SK-N-SH (cell line): ENCODE measurements at places on chromosomes 2 and 18. TPM values are rescaled to one million over a fixed set of nuclear protein-coding genes. Genes with fewer than 3 reads are reported as not detected.

- no peak for DNase-seq
Measured at GRCh38 chr2:132381376-132381775, 35.2 kb upstream of the GPR39 start.

DNA sequence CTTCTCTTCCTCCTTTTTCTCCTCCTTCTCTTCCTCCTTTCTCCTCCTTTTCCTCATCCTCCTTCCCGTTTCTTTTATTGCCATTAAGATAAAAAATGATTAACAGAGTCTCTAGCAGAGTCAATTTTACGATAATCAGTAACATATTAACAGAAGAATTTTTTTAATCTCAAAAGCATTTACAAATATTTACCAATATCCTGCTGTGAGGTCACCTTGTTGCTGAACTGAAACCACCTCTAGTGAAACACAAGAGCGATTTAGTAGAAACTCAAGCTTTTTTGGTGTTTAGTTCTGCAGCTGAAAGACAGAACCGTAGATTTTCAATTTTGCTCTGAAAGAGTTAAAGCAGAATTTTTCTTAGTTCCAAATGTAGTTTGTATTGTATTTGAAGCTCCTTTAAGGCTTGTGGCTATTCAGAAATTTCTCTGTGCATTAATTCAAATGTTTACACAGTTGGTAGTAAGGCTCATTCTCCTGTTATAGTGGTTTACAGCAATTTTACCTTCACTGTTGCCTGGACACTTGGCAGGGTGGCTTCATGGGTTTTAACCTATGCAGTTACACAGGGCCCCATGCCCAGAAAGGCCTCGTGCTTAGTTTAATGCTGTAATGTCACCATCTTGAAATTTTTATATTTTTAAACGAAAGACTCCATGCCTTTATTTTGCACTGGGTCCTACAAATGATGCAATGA is 1106.6 kb upstream of the FAM98A start:
- DNase-seq: no peak

GRCh38 chr2:21382701-21383520 is 259.1 kb downstream of the TDRD15 start:
- no peak for DNase-seq

GRCh38 chr18:25443776-25444175 is 91.8 kb upstream of the ZNF521 start:
- no peak for DNase-seq

GRCh38 chr2:165698444-165698884 is 95.6 kb downstream of the GALNT3 start:
- DNase-seq: peak; percentile 42

- DNase-seq: no peak
Measured at GRCh38 chr2:192016265-192016664, 169.4 kb upstream of the CAVIN2 start.

GRCh38 chr2:193980599-193980998 is 1676.4 kb upstream of the SLC39A10 start:
- no peak for DNase-seq

DNA sequence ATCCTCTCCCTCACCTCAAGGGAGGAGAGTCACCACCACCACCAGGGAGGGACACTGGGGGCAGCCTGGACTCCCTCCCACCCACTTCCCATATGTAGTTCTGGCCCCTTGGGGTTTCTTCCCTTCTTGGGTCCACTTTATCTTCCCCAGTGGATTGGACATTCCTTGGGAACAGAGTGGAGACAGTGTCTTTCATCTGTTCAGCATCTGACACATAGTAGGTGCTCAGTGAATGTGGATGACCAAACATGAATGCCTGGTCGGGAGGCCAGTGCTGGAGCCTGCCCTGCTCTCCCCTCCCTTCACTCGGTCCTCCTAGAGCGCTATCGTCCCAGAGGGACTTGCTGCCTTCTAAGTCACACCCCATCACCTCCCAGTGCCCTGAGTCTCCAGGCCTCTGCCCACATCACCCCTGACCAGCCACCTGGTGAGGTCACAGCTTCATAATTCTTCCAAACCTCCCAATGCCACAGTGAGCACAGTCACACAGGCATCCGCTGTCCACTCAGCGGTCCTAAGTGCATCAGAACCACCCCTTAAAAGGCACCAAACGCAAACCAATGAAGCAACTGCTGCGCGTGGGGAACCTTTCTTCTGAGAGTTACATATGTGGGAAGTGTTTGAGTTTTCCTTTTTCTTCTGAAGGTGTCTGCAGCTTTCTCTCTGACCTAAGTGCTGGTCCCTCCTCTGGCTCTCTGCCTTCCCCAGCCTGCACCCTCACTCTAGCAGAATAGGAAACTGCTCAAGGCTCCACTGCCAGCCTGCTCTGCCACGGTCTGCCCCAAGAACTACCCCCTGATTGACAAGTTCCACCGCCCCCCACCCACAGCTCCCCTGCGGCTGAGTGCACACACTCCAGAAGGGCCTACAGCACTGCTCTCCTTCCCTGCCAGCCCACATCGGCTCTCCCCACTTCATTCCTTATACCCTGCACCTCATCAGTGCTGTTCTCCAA is 7.2 kb upstream of the SFXN5 start:
- no peak for DNase-seq

GRCh38 chr18:62131301-62131909 is 55.5 kb downstream of the PIGN start:
- DNase-seq: peak; percentile 50

GRCh38 chr18:59631583-59632181 is 65.5 kb downstream of the CCBE1 start:
- peak; percentile 35 for DNase-seq

- peak; percentile 3 for DNase-seq
Measured at GRCh38 chr2:172985139-172985892, 90.3 kb upstream of the MAP3K20 start.

DNA sequence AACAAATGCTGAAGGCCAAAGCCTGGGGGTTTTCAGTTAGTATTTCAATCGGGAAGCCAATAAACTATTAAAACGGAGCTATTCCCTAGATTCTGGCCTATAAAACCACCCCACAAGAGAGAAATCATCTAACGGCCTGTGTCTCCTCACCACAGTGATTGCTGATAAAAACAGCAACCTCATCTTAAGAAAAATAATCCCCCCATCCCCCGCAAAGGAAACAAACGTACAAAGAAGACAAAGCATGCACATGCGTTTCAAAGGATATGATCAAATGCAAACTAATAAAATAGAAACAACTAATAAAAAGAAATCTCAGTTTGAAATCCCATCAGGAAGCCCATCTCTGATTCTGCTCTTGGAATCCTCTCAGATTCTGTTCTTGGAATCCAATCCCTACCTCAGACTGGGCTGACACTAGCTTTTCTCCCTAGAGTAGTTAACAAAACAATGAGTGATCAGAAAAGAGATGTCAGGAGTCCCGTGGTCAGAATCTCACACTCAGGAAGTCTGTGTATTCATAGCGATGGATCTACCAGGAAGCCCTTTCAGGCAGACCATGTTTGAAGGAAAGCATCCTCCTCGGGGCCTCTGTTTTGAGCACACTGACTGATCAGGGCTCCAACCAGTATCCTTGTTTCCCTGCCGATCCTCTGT is 150.7 kb downstream of the THADA start:
- DNase-seq: no peak

DNA sequence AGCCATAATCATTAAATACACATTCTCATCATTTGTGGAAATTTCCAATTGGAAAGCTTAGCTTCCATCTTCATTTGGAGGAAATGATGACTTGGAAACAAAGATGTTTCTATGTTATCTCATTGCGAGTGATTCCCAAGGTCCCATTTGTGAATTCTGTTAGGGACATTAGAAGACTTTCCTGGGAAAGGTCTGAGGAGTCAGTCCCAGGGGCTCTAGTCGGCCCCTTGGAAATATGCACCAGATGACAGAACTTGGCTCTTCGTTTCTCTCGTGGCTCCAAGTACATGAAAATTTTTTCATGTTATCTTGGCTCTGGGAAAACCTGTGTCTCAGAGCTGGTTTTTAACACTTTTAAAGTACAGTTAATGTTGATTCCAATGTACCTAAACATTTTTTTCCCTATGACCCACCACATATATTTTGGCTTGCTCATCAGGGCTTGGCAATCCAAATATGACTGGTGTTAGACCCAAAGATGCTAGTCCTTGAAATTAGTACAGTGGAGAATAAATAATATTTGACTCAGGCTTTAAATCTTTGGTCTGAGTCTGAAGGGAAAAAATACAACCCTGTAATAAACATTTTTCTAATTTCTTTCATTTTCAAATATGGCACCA is 15.4 kb upstream of the CAVIN2 start:
- no peak for DNase-seq

DNA sequence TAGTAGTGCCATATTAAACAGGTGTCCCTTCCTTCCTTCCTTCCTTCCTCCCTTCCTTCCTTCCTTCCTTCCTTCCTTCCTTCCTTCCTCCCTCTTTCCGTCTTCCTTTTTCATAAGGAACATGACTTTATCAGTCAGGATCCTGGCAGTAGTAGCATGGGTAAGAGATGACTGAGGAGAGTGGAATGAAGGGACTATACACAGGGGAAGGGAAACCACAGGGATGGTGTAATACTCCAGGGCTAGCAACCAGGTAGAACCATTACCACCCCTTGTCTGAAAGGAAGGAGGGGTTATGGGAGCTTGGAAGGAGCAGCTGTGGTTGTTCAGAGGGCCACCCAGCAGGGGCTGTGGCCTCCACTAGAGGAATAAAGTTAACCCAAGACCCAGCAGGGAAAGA is 23.2 kb upstream of the KDM3A start:
- no peak for DNase-seq

- no peak for DNase-seq
Measured at GRCh38 chr18:43303376-43303775, 26.1 kb upstream of the SYT4 start.

- DNase-seq: no peak
Measured at GRCh38 chr2:190584980-190585661, 50.6 kb upstream of the NEMP2 start.

DNA sequence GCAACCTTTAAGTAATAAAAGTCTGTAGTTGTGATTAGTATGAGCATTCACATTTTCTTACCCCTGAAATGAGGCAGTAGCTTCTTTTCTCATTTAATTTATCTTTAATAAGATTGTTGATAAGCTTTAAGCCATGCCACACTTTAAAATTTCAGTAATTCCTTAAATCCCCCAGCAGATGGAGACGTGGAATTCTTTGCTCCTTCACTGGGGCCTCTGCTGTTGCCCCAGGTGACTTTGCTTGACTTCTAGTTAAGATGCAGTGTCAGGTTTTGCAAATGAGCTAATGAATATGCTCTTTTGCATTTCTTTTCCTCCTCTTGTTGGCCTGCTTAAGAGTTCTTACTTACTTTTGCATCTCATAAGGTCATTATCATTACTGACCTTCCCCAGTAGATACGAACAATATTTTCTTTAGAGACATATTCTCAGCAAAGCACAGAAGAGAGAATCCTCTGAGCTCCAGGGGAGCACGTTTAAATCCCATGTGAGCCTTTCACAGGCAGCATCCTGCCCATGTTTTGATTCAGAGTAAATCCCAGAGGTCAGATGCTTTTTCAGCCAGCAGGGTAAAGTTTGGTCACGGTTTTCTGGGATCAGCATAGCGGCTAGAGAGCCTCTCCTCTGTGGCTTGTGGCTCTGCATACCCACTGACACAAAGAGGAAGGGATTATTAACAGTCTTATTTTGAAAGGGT is 222.9 kb downstream of the PTPRM start:
- DNase-seq: peak; percentile 33

DNA sequence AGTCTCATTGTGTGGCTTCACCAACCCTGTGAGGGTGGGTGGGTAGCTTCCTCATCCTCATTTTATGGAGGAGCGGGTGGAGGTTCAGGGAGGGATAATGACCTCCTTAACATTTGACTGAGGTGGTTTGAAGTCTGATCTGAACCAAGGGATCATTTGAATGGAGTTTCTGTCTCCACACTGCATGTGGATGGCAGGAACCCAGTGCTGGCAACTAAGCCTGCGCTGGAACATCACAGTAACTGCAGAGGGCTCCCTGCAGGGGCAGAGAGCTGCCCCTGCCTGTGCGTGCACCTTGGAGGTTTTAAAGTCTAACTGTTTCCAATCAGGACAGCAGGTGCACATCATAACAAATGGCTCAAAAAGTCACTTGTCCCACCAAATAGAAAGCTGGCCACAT is 3.3 kb downstream of the AGAP1 start:
- no peak for DNase-seq

- DNase-seq: no peak
Measured at GRCh38 chr18:457521-458412, 42.7 kb downstream of the COLEC12 start.

DNA sequence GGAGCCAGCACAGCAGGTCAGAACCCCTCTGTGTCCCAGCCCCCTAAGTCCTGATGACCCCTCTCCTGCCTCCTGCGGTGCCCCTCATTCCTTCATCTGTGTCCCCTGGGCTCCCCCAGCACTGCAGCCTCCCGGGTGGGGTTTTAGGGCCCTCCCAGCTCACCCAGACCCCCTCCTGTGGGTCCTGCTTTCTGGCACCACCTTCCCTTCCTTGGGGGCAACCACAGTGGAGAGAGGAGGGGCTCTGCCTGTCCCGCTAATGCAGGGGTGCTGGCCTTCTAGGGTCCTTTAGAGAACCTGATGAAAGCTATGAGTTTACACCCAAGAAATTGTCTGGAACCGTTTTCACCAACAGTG is 42.7 kb upstream of the ALPP start:
- DNase-seq: no peak

DNA sequence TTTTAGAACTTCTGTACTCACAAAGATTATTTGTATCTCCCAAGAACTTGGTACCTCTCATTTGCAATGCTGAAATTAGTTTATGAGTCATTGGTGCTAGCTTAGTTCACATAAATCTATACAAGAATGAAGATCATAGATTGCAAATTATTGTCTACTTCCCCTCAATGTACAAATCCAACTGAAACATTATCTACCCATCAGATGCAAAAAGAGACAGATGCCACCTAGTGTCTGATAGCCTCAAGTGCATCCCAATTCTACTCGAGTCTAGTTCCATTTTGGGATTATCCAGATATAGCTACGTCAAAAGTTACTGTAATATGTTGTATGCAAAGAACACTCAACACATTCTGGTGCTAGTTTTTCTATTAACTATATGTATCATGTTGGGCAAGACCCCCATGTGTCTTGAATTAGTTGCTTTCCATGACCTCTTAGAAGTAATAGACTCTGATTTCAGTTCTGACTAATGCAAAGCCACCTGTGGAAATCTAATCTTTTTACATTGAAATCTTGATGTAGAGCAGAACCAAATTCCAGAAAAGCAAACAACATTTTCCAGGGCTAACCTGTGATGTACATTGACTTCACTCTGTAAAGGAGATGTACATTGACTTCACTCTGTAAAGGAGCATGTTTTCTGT is 210.0 kb downstream of the RBM43 start:
- peak; percentile 37 for DNase-seq

Gene CRYBA2
- polyA plus RNA-seq: not detected in 2 replicates

Gene CNDP1
- polyA plus RNA-seq: not detected in 2 replicates

Gene STAT4
- 0.12 and 0.19 TPM in 2 replicates for polyA plus RNA-seq

Gene CPLX4
- polyA plus RNA-seq: not detected in 2 replicates

Gene B3GNT7
- 0.05 and 0.12 TPM in 2 replicates for polyA plus RNA-seq

Gene KIF1A
- polyA plus RNA-seq: 0.21 and 0.32 TPM in 2 replicates

Gene LIMS3
- polyA plus RNA-seq: 1.4 and 3.6 TPM in 2 replicates

Gene GKN2
- not detected in 2 replicates for polyA plus RNA-seq

Gene OTX1
- 0.15 and 0.20 TPM in 2 replicates for polyA plus RNA-seq

Gene IL37
- not detected in 2 replicates for polyA plus RNA-seq

Gene ZFP36L2
- polyA plus RNA-seq: 12.5 and 18.4 TPM in 2 replicates

Gene GPR35
- 1.2 and 1.3 TPM in 2 replicates for polyA plus RNA-seq

Gene DSG2
- polyA plus RNA-seq: not detected in 2 replicates

Gene CD207
- 0.33 and 0.62 TPM in 2 replicates for polyA plus RNA-seq

Gene SH3RF3
- 1.3 and 1.9 TPM in 2 replicates for polyA plus RNA-seq

Gene REL
- polyA plus RNA-seq: 0.59 and 0.96 TPM in 2 replicates

Gene LOXHD1
- not detected in 2 replicates for polyA plus RNA-seq

Gene ASB18
- not detected in 2 replicates for polyA plus RNA-seq

Gene SULT1C2
- not detected in 2 replicates for polyA plus RNA-seq
